AG09319 (cell line): ENCODE measurements at places on chromosomes 7 and 10.
A peak's percentile ranks its signal among the peaks of the same experiment; 100 is the strongest.

DNA sequence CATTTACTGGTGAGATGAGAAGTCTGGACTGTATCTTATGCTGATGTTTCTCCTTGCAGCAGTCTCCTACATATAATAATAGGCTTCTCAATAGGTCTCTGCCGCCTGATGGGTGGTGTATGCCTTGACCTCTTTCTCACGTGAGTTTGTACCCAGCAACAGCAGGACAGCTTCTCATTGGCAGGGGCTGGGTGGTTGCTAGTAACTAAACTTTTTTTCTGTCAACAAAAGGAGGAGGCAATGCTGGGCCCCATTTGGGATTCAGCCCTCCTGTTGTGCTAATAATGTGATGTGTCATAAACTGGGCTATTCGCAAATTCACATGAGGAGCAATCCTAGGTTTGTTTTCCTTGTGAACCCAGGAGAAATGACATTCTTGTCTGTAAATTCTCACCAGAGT, 533.6 kb downstream of the GATA3 start:
- DNase-seq, result no peak

GRCh38 chr7:93914581-93915066, 6.9 kb upstream of the GNG11 start:
- DNase-seq, result no peak

GRCh38 chr7:70183278-70183677, 585.0 kb downstream of the AUTS2 start:
- no peak for DNase-seq

DNA sequence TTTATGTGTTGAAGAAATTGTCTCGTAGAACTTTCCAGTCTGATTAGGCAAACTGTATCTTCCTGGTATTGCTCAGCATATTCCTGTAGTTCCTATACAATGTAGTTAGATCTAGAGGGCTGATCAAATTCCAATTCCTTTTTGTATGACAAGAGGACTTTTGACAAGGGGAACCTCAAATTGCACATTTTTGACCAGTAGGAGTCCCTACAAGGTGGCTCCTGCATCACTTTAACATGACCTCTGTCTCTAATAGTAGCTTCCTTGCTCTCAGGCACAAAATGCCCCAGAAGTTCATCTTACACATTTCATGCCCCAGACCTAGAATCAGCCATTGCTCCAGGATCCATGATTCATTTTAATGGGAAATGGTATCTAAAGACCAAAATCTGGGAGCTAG, 18.7 kb downstream of the HERPUD2 start:
- no peak for DNase-seq

GRCh38 chr10:29613791-29614190, 21.0 kb downstream of the SVIL start:
- no peak for DNase-seq

GRCh38 chr7:50119815-50120637, 27.0 kb upstream of the ZPBP start:
- no peak for DNase-seq

DNA sequence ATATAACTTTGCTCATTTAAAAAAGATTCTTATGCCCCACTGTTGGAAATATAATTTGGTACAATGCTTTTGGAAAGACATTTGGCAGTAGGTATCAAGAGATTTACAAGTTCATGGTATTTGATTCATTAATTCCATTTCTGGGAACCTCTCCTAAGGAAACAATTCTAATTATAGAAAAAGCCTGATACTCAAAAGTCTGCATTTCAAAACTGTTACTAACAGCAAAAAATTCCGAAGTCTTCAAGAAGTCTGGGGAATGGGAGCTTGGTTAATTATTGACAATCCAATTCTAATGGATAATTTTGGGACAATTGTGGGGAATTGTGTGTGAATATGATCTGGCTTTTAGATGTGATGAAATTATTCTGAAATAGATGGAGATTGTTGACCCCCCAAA, 59.6 kb downstream of the HDAC9 start:
- DNase-seq, result no peak

DNA sequence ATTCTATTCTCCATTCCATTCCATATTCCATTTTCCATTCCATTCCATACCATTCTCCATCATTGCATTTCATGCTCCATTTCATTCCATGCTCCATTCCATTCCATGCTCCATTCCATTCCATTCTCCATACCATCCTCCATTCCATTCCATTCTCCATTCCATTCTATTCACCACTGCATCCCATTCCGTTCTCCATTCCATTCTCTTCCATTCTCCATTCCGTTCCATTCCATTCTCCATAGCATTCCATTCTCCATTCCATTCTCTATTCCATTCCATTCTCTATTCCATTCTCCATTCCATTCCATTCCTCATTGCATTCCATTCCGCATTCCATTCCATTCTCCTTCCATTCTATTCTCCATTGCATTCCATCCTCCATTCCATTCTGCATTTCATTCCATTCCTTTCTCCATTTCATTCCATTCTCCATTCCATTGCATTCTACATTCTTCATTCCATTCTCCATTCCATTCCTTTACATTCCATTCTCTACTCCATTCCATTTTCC, 84.0 kb downstream of the NSUN6 start:
- DNase-seq, result no peak

GRCh38 chr10:96408201-96408600, 49.4 kb upstream of the OPALIN start:
- no peak for DNase-seq

GRCh38 chr7:139731802-139732470, 45.9 kb downstream of the HIPK2 start:
- DNase-seq, result peak; percentile 50

DNA sequence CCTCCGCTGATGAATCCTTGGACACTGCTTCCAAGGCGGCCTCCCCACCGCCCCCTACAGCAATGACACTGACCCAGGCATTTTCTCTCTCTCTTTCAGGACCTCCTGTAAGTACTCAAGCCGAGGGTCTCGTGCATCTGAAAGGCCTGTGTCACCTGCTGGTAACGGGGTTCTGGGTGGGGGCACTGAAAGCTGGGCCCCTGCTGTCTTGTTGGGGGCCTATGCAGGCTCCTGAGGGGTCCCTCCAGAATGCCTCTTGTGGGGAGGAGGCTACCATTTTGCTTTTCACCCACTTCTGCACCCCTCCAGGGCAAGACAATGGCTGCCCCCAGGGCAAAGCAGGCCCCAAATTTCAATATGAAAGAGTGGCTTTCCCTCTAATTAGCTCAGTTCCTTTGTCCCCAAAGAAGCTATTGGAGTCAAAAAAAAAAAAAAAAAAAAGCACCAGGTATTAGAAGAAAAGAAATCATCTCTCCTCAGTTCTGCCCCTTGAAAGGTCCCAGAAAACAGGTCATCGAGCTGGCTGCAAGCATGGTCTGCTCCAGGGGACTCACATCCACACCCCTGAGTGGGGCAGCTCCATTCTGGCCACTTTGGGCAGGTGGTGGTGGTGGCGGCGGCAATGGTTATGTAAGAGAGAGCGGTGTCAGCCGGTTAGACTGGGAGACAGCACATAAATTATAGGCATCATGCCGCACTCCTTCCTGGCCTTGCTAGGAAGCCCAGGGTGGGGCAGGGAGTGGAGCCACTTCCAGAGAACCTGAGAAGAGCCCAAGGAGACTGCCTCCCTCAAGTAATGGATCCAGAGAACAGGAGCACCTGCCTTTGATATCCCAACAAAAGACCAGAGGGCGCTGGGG, 66.2 kb downstream of the COL13A1 start:
- no peak for DNase-seq

DNA sequence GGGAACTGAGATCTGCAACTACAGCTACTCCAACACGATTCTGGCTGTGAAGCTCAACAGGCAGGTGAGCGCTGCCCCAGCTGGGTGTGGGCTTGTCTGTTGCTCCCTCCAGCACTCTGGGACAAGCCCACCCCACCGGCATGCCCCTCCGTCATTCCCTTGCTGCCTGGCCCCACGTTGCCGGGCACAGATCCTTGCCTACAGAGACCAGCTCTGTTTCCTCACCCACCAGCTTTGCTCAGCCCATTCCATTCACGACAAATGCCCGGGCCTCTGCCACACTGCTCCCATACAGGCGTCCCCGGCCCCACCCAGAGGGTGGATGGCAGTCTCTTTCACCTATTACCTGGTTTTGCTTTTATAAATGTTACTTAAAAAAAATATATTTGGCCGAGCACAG, 24.6 kb downstream of the WIPI2 start:
- DNase-seq, result no peak

DNA sequence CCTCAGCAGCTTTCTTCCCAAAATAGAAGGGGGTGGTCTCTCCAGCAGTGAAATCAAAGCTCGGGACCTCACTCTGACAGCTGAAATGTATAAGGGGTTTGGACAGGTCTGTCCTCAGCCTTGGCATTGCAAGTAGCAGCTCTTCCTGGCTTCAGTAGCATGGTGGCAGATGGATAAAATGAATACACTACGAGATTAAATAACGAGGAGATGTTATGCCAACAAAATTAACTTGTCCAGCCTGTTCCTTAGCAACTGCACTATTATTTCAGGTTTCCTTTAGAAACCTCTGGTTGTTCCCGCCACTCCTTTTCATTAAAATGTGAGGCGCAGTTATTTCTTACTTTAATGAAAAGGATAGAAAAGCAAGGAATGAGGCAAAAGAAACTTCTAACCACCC, 24.9 kb downstream of the PRLHR start:
- DNase-seq, result no peak

GRCh38 chr7:20665096-20665495, 49.6 kb downstream of the ABCB5 start:
- DNase-seq, result no peak

DNA sequence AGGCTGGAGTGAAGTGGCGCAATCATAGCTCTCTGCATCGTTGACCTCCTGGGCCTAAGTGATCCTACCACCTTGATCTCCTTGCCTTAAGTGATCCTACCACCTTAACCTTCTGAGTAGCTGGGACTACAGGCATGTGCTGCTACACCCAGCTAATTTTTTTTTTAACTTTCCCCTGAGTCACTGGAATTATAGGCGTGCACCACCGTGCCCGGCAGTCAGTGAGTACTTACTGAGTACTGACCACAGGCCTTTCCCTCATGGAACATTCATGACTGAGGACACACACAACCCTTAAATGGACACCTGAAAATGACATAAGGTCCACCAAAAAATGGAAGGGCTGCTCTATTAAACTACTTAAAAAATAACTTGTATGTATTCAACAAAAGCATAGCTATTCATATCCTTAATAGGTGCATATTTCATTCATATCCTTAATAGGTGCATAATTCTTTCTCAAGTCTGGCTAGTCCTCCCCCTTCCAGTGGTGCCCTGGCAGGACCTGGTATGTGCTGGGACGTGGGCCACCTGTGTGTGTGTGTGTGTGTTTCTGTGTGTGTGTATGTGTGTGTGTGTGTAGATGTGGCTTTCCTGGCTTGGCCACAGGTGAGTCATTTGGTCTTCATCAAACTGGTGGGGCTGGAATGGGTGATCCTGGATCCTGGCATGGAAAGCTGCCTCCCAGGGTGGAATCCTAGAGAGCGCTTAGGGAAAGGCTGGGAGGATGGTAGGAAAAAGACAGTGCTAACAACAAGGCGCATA, 3.5 kb downstream of the FAM180A start:
- DNase-seq, result no peak

GRCh38 chr10:70169011-70169410, 1.3 kb downstream of the SAR1A start:
- no peak for DNase-seq

DNA sequence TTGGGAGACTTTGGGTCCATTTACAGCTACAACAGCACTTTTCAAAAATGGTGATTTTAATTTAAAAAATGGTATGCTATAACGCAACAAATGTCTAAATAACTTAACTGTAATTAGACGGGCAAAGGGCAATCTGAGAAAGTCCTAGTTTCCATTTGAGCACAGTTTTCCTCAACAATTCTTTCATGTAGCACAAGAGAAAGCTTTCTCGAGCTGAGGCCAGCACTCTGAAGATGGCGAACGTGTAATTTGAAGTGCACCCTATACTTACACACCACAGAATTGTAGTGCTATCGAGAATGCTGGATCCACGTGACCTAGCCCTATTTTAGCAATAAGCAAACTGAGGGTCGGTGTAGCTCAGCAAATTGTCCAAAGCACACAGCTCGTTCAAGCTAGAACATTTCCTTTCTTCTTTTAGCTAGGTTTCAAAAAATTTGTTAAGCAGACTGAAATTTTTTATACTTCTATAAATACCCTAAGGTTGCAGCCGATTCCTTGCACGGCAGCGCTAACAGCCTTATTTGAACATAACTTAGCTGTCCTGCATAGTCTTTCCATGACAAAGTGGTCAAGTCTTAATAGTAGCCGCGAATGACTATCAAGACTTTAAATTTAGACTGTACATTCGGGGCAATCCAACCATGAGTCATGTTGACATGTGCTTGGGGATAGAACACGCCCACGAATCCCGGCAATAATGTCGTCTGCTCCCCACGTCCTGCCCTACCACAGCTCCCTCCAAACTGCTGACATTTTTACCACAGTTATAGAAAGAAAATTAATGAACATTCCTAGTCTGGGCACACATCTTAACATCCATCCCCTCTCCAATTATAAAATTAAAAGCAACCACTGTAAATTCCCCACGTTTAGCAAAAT, 10.0 kb downstream of the KLF6 start:
- no peak for DNase-seq

- no peak for DNase-seq
These were observed 100.9 kb downstream of the SAMD9 start for GRCh38 chr7:93016681-93017381.

- no peak for DNase-seq
These were observed 115.2 kb upstream of the PITRM1 start for GRCh38 chr10:3287572-3288445.

DNA sequence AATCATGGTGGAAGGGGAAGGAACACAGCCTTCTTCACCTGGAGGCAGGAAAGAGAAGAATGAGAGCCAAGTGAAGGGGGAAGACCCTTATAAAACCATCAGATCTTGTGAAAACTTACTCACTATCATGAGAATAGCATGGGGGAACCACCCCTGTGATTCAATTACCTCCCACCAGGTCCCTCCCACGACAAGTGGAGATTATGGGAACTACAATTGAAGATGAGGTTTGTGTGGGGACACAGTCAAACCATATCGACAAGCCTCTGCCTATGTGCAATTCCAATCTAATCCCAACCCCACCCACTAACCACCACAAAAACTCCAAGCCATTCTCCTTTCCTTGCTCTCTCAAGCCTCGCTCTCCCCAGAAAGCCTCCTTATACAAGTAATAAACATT, 69.2 kb downstream of the TAC1 start:
- DNase-seq, result no peak

DNA sequence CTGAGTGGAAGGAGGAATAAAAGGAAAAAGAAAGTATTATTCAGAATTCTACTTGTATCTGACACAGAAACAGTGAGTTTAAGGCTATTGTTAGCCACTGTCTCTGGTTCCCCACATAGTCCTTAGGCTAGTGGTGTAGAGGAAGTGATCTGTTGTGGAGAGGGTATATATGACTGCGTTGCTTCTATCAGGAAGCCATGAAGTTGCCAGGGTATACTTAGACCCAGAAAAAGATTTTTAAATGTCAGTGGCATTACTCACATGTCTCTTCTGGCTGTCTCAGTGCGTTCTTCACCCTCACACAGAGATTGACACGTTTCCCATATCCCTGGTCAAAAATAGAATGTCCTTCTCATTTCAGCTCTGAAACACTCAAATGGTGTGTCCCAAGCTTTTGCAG, 72.7 kb downstream of the SEM1 start:
- DNase-seq, result no peak
